ENCODE measurements at places on chromosomes 12 and 14.

- DNase-seq: no peak
Measured at GRCh38 chr14:52272375-52272774, 4.9 kb downstream of the PTGDR start.

GRCh38 chr14:26872515-26873361 is 274.9 kb upstream of the NOVA1 start:
- DNase-seq: no peak

GRCh38 chr12:93758801-93759373 is 81.7 kb downstream of the CRADD start:
- no peak for DNase-seq

DNA sequence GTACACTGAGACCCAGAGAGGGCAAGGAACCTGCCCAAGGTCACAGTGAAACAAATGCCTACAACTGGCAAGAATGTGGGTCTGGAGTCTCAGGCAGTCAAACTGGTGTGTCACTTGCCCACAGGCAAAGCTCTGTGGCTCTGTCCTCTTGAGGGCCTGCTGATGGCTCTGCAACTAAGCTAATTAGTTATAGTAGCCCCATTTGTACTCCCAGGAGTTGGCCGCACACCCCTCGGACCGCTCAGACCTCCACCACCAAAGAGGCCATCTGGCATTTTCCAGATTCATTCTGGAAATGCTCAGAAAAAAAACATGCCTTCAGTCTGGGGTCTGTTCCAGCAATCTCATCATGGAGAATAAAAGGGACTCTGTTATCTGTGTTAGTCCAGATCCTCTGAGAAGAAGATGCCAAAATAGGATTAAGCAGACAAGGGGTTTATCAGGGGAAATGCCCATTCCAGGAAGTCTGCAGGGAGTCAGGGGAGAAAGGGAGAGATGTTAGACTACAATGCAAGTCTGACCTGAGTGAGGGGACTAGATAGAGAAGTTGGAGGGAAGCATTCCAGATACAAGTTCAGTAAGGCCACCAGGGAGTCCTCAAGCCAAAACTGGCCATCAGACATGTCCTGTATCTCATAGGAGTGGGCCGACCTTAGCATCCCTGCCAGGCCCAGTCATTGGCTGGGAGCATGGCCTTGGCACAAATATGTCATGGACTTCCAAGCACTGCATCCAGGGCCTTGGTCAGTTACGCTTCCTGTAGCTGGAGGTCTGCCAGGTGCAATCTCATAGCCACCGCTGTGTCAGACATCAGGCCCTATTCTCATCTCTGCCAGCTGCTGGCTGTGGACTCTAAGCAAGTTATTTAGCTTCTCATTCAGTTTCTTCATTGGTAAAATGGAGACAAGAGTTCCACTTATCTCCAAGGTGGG is 15.4 kb upstream of the OAS1 start:
- no peak for DNase-seq

- DNase-seq: no peak
Measured at GRCh38 chr12:50640321-50640939, 123.5 kb upstream of the ATF1 start.

DNA sequence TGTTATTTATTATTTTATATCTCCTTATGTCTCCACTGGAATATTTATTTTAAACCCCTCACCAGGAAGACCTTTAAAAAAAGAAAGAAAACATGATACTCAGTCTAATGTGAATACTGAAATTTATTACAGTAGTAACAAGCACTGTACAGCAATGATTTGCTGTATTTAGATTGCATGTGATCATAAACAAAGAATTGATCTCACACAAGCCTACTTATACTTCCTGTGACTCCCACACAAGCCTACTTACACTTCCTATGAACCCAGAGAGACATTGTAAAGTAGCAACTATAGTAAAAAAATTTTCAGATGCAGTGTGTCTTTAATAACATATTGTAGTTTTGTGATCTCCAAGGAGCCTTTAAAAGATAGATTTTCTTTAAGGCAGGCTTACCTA is 142.7 kb upstream of the SYT1 start:
- DNase-seq: no peak

GRCh38 chr12:57522887-57523705 is 472 bp downstream of the MBD6 start:
- DNase-seq: no peak

DNA sequence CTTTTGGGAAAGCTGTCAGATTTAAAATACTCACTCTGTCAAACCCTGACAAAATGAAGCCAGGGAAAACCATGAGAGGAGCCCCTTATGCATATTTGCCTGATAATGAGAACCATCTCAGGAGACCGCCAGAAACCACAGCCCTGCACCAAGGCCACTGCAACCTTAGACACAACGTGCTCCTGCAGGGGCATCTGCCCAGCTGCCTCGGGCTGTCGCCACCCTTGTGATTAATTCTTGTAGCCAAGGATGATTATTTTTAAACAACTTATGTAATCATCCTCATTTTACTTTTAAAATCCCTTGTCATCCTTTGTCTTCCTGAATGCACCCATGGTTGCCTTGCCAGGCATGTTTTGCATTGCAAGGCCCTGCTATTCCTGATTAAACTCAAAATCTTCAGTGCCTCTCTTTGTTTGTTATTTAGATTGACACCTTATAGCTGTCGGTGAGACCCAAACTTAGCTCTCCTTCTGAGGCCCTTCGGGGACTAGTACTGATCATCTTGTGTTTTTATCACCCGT is 766.4 kb upstream of the TMEM132C start:
- no peak for DNase-seq

GRCh38 chr14:65731933-65732506 is 319.5 kb downstream of the FUT8 start:
- DNase-seq: no peak

GRCh38 chr14:85619851-85620250 is 89.9 kb downstream of the FLRT2 start:
- no peak for DNase-seq

- no peak for DNase-seq
Measured at GRCh38 chr12:127820271-127820670, 446.7 kb upstream of the TMEM132C start.

- no peak for DNase-seq
Measured at GRCh38 chr12:15629108-15629507, 160.1 kb downstream of the EPS8 start.

DNA sequence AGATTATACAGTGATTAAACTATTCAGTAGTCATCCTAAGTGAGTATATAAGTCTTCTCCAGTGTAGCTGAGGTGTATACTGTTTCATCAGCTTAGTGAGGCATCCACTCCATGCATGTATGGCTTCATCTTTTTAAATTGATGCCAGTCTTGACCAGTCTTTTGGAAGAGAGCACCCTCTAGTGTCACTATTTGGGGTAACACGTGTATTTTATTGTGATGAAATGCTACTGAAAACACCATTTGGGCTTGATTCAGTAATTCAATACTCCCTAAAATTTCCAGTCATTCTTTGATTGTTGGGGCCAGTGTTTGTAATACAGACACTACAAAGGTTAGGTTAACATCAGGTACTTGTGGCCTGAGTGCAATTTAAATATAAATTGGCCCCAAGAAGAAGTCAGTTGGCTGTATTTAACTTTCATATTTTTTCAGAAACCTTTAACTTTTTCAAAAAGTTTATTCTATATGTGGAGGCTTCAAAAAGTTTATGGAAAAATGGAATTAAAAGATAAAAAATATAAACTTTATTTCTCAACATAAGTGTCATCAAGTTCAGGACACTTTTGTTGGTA is 35.3 kb downstream of the MIPOL1 start:
- DNase-seq: no peak

DNA sequence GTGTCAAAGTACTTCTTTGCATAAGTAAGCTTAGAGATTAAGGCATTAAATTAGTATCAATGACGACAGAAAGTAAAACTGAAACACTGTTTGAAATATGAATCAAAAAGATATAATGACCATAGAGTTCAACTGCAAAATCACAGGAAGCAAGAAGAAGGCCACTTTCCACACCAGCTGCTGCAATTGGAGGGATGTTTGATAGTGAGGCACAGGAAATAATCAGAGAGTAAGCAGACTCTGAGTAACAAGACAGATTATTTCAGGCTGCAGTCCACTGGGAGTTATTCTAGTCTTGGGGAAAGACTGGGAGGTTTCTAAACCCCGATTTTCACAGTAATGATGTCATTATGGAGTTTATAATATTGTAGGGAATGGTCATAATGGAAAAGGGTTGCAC is 12.9 kb downstream of the MDGA2 start:
- no peak for DNase-seq

- DNase-seq: no peak
Measured at GRCh38 chr12:113899561-113900471, 66.3 kb downstream of the RBM19 start.

DNA sequence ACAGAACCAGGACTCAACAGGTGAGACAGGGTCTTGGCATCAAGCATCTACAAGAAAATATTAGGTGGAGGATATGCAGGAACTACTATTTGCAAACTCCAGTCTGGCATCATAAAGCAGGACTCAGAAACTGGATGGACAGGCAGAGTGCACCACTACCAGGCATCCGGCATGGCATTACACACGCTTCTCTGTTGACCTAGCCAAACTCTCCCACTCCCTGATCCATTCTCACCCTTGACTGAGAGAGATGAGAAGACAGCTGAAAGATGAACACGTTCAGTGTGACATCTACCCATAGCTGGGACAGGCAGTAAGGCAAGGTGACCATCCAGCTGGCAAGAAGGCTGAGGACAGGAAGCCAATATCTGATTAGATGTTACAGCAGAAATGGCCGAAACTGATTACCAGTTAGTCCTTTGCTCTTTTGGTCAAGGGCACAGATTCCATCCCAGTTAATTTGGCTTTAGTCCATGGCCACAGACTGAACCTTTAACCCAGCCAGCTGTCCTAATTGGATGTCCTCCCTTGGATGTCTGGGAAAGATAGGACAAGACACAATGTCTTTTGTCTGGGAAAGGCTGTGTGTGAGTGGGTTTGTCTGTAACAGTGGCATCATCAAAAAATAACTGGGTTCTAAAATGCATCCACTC is 71.6 kb downstream of the BBS10 start:
- DNase-seq: no peak

DNA sequence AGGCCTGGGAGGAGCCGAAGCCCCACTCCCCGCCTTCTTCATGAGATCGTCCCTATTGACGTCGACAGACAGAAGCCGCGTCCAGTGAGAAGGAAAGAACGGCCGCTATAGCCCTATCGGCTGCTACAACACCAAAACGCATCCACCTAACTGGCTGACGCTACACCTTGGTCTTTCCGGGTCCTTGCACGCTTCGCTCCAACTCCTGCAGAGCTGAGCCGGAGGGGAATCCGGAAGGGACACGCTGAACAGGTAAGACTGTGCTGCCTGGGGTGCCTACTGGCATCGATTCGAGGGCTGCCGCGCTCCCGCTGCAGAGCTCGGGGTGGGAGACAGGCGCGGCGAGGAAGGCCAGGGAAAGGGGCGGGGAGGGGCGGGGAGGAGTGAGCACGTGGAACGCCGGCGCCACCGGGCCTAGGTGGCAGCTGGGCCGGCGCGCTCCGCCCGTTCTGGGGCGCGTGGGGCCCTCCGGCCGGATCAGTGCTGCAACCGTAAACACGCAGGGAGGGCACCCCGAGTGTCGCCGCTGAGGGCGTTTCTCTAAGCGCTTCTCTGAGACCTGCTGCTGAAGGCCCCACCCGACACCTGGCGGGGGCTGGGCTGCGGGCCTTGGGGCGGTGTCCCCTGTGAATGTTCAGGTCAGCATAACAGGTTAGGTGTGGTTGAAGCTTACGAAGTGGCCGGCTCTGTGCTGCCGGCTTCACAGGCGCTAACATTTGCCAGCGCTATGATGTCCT is at the start of gene DCAF4:
DCAF4 (plus strand) TSS at position 173 of the 737 bp plus-strand sequence. CDS start 11,515 bp downstream, outside the sequence.
- DNase-seq: peak; percentile 94

DNA sequence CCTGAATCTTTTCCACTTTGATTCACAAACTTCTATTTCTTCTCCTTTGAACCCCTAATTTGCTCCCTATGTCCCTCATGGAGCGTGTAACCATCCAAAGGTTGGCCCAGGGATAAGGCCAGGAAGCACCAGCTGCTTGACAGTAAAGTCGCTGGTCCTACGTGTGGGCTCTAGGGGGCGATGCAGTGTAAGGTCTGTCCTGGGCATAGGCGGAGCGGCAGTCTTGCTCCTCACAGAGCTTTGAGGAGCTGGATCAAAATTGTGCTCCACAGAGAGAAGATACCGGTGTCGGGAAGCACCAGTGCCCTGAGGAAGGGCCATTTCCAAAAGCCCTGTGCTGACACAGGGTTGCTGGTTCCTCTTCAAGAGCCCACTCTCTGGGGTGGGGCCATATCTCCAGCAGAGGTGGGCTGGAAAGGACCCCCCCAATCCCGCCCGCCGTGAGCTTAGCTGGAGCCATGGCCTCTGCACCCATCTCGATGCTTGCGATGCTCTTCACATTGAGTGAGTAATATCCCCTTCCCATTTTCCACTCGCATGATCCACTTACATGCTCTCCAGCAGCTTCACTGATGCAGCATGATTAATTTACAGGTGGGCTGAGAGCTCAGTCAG is 49.9 kb upstream of the OR4E1 start:
- DNase-seq: no peak

GRCh38 chr12:89706986-89707702 is 1.5 kb downstream of the ATP2B1 start:
- peak; percentile 5 for DNase-seq

- DNase-seq: no peak
Measured at GRCh38 chr14:68748691-68749090, 44.2 kb downstream of the ZFP36L1 start.

DNA sequence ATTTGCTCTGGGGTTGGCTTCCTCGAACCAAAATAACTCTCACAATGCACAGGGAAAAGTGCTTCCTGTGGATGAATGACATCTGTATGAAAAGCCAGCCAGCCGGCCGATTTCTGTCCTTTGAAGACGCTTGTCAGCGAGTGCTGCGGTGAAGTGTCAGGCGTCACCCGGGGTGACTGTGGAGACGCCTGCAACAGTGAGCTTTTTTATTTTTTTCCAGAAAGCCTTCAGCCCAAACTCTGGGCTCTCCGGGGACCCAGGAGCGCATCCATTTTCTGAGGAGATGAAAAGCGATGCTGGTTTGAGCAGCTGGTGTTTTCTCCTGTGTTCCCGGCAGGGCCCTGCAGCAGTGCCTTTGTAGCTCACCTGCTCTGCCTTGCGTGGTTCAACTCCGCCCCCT is 147.9 kb upstream of the MYL2 start:
- DNase-seq: no peak

GRCh38 chr14:24329736-24330135 is 5.1 kb downstream of the ADCY4 start:
- DNase-seq: peak; percentile 92

- no peak for DNase-seq
Measured at GRCh38 chr12:130765186-130765659, 49.1 kb upstream of the RIMBP2 start.

All from NK-92 treated with Interleukin-12 subunit alpha and Interleukin-12 subunit beta, amount 100 ng/mL, for 24 hours (cell line).